ENCODE measurements at places on chromosomes 6 and 20.

DNA sequence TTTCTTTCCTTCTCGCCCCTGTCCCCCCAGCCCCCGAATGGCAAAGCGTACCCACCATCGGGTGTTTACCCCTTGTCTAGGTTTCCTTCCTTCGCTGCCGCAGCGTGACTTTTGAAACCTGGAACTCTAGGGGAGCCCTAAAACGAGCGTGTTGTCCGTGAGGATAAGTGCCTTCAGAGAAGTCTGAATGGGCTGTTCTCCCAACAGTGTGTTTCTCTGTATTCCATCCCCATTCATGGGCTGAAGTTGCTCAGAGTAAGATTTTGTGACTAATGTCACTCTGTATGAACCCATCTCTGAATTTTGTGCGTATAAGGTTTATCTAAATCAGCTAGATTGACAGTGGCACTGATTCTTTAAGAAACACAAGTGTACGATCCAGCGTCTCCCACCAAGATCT is 949 bp downstream of the MACROD2 start:
- H3K4me1 ChIP-seq = peaks cover 5% of the 10 kb centered on the region
- no peak for DNase-seq
- H3K27me3 ChIP-seq = no peaks in the 10 kb centered on the region
- peaks cover 7% of the 10 kb centered on the region for H3K36me3 ChIP-seq

DNA sequence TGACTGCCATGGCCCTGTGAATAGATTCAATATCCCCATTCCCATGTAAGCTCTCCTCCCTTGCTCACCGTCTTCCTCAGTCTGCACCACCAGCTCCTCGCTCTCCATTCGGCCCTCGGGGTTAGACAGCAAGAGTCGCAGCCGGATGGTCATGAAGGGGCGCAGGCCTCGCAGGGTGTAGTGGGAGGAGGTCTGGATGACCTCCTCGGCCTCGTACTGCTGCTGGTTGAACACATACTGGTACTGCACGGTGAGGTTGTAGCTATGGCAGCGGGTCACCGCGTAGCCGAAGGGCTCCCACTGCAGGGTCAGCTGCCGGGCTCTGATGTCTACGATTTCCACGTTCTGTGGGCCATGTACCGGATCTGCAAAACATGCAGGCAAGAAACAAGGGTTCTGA is 717.5 kb downstream of the PTPRT start:
- no peak for DNase-seq
- H3K27me3 ChIP-seq = no peaks in the 10 kb centered on the region
- no peak overlapping the region for H3K27ac ChIP-seq
- no peaks in the 10 kb centered on the region for H3K36me3 ChIP-seq
- no peak overlapping the region for H3K4me3 ChIP-seq

- H3K36me3 ChIP-seq = no peaks in the 10 kb centered on the region
- H3K27me3 ChIP-seq = peaks cover 48% of the 10 kb centered on the region
- H3K4me1 ChIP-seq = no peaks in the 10 kb centered on the region
- no peak overlapping the region for H3K27ac ChIP-seq
Observed at GRCh38 chr20:33067806-33068205, 11.6 kb upstream of the BPIFB4 start.

DNA sequence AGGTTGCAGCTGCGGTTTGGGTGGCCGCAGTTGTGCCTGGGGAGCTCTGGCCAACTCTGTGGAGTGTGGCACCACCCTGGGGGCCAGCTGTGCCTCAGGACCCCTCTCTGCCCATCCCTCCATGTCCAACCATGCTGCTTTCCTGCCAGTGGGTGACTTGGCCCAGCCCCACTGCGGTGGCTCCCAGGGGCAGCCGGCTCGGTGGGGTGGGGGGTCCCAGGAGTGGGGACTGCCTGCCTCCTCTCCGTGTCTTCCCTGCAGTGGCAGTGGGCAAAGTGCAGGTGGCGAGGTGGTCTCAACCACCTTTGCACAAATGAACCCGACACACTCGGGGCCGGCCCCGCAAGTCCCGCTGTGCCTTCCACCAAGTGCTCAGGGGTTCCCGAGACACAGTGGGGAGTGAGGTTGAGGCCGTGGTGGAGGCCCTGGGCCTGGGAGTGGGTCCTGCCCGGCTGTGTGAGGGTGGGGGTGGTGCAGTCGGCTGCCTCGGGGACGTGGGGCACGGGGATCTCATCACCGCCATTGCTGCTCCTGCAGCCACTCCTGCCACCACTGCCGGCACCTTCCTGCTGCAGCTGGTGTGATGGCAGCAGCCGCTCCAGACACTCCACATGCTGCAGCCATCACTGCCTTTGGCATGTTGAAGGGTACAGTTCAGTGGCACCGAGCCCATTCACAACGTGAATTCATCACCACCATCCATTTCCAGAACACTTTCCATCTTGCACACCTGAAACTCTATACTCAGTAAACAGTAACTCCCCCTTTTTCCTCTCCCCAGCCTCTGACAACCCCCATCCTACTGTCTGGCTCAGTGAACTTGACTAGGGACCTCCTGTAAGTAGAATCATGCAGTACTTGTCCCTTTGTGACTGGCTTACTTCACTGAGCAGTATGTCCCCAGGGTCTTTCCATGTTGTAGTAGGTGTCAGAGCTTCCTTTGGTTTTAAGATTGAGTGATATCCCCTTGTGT is 10.7 kb upstream of the SLCO4A1 start:
- no peaks in the 10 kb centered on the region for H3K4me1 ChIP-seq
- no peaks in the 10 kb centered on the region for H3K36me3 ChIP-seq
- DNase-seq = no peak

Measured in HFFc6 (cell line).